ENCODE measurements at places on chromosomes 5 and 9. TPM values are rescaled to one million over a fixed set of nuclear protein-coding genes. Genes with fewer than 3 reads are reported as not detected.

The TCF7 gene
- 1.6 TPM for total RNA-seq

The NEUROG1 gene
- total RNA-seq: not detected

The CYSTM1 gene
- 80.9 TPM for total RNA-seq

The MTAP gene
- 28.1 TPM for total RNA-seq

The CNTNAP3B gene
- total RNA-seq: 11.8 TPM

The PDZD2 gene
- total RNA-seq: 4.1 TPM

DNA sequence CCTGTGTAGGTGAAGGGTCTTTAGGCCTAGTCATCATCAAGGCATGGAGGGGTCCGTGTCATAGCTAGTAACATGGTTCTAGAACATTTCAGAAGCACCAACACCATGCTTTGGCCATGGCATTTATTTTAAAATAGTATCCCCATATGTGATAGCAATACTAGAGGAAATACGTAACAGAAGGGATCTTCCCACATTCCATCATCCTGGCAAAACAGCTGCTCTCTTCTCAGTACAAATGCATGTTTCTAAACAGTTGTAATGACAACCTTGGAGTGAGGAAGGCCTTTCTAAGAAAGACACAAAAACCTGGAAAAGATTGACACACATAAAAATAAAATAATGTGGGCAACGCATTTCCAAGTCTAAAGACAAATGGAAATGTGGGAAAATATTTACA is 97.6 kb downstream of the GADD45G start:
- no peak for DNase-seq

DNA sequence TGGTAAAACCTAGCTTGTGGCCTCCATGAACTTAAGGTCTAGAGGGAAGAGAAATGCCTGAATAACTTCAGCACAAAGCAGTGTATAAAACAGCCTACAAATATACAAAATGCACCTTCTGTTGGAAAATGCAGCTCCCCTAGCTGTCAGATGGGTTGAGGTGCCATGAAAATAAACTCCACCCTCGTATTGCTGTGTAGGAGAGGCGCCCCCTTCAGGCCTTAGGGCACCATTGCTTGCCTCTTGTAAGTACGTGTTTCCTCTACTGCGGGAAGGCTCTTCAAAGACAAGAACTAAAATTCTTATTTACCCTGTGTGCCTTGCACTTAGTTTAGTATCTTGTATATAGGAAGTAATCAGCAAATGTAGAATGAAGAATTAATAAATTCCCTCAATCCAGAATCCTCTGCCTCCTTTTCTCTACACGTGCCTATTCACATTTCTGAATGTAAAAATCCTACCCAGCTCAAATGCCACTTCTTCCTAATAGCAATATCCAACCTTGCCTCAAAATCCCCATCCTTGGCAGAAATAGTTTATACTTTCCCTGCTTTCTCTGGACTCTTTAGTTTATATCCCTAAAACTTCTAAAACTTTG is 393.7 kb upstream of the PDE4D start:
- DNase-seq: peak; percentile 78

DNA sequence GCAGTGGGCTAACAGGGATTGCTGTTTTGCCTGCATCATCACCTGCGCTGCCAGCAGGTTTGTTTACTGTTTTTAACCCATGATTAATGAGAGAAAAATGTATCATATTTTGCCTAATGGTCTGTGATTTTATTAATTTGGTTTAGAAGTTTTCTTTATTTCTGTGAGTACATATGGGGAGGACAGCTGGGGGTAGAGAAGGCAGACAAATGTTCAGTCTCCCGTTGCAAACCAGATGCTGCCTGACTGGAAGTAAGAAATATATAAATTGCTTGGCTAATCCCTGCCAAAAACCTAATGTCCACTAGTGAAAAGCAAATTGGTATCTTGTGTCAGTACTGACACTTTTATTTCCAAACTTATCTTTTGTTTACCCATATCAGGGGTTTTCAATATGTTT is 1766.1 kb upstream of the C9orf72 start:
- no peak for DNase-seq

GRCh38 chr9:68427216-68427977 is 71.0 kb downstream of the PGM5 start:
- DNase-seq: no peak

GRCh38 chr5:9440517-9440916 is 105.4 kb downstream of the SEMA5A start:
- DNase-seq: no peak

GRCh38 chr5:6236170-6236793 is 142.1 kb downstream of the MED10 start:
- no peak for DNase-seq

DNA sequence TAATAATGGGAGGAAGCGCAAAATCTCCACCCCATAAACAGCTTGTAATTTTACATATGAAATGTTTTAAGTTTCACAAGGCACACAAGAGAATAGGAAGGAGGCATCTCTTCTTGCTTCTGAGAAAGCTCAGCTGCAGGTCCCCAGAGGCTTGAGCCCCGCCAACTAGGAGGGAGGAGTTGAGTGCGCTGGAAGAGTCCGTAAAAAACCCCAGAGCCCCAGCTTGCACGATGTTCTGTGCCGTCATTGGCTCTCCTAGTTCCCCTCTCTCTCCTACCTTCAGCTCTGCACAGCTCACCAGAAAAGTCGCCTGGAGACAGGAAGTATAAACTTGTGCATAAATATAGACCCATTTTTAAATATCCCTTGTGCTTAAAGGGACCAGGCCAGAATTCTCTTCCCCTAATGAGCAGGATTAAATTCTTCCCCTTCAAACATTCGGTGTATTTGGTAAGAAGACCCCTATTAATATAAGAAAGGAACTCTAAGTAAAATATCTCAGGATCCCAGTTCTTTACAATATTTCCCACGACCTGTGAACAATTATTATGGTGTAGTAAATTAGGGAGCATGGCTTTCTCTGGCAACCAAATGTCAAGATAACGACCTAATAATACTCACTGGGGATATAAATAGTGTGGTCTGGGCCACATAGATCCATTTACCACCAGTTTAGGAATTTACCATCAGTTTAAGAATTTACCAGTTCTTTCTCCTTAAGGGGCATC is 13.7 kb downstream of the GLRX start:
- DNase-seq: peak; percentile 94

- DNase-seq: no peak
Measured at GRCh38 chr9:76316069-76316468, 78.2 kb downstream of the RFK start.

DNA sequence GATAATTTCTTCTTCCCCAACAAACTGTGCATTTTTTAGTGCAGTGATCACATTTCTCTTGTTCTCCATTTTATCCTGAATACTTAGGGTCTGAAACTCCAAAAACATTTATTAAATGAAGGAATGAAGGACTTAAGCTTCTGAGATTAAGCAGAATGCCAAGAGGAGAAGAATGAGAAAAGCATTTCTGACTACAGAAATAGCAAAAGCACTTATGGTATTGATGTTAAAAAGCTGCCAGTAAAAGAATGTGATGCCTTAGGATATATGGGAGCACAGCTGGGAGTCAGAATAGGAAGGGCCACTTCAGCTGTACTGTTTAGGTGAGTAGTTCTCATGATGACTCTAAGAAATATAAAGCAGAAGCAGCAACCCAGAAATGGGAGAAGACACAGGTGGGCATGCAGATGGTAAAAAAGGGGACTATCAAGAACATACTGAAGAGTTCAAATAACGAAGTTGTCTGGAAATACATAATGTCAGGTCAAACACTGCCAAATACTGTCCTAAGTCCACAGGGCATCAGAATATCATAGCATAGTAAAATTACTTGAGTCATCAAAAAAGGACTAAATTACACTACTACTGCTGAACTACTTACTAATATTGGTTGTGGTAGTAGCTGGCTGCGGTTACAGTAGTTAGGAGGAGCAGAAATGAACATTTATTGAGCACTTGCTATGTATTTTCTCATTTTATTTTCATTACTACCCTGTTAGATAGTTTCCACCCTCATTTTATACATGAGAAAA is 132.7 kb downstream of the MAPKAP1 start:
- no peak for DNase-seq

DNA sequence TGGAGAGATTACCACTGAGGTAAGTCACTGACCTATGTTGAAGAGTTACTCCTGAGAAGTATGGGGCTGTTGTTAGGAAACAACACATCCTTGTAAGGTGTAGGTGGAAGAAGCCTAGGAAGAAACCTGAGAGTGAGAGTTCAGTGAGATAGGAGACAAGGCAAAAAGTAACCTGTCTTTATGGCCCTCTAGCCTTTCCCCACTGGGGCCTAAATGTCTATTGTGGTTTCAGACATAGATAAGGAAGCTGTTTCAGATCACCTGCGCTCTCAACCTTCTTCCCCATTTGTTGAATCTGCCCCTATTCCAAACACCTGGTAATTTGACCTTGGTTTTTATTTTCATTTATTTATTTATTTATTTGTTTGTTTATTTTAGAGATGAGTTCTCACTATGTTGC is 397.1 kb upstream of the RORB start:
- DNase-seq: no peak

GRCh38 chr5:96332535-96333366 is 100.3 kb downstream of the PCSK1 start:
- DNase-seq: no peak

DNA sequence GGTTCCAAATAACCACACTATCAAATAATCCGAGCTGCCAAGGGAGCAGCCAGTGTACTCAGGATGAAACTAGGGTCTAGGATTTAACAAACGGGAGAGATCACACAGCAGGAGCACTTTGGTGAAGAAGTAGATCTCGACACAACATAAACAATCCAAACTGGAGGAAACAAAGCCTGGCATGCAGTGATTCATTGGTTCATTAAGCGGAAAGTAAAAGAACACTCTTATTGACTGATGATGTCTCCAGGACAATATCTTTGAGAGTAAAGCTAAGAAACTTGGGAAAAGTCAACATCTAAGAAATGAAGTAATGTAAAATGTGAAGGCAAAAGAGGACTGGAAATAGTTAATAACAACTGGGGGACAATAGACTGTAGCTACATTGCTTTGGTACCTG is 1478.3 kb upstream of the CDH9 start:
- no peak for DNase-seq

DNA sequence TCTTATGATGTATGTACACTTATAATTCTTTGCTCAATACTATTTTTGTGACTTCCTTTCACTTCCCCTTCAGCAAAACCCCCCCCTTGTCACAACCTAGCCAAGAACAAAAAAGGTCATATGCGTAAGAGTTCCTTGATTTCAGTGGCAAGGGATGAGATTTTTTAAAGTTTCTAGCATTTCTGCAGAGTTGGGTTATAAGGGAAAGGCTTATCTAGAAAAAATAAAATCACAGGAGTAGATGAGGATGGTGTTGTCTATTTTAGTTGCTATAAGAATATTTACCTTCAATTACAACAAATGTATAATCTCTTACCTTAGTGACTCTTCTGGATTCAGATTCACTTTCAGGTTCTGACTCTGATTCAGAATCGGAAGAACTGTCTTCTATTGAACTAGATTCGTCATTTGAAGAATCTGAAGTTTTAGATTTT is 184.6 kb downstream of the AP3B1 start:
- DNase-seq: no peak

GRCh38 chr5:36452424-36453006 is 150.8 kb upstream of the RANBP3L start:
- DNase-seq: no peak

Measured in posterior vena cava (tissue), 2 donors.